Psoas muscle (tissue), 8 donors: ENCODE measurements at places on chromosomes 3 and 15. TPM values are rescaled to one million over a fixed set of nuclear protein-coding genes. Genes with fewer than 3 reads are reported as not detected.
A peak's percentile ranks its signal among the peaks of the same experiment; 100 is the strongest.

DNA sequence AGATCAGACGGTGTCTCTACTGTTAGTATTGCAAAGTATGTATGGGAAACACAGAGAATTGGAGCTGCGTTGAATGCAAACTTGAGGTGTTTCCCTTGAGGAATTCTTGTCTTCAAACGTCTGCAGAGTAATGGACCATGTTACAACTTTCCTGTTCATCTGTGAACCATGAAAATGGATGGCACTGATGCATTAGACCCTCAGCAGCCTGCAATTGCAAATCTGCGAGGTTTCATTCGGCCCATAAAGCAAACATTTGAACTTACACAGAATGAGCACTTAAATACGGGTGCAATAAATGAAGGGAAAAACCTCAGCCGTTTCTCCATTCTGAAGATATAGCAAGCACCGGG is 49.7 kb downstream of the LRRN1 start:
- H3K4me3 ChIP-seq = no peak overlapping the region
- DNase-seq = no peak
- H3K4me1 ChIP-seq = no peaks in the 10 kb centered on the region
- H3K27me3 ChIP-seq = no peaks in the 10 kb centered on the region

GRCh38 chr15:69951898-69952555 is 145.7 kb downstream of the TLE3 start:
- H3K4me3 ChIP-seq = no peak overlapping the region
- no peaks in the 10 kb centered on the region for H3K4me1 ChIP-seq
- no peaks in the 10 kb centered on the region for H3K36me3 ChIP-seq
- H3K27ac ChIP-seq = no peak overlapping the region

- no peaks in the 10 kb centered on the region for H3K36me3 ChIP-seq
- no peaks in the 10 kb centered on the region for H3K4me1 ChIP-seq
- H3K4me3 ChIP-seq = no peak overlapping the region
- H3K27me3 ChIP-seq = no peaks in the 10 kb centered on the region
- DNase-seq = no peak
Observed at GRCh38 chr3:131738095-131738494, 235.3 kb upstream of the MRPL3 start.

DNA sequence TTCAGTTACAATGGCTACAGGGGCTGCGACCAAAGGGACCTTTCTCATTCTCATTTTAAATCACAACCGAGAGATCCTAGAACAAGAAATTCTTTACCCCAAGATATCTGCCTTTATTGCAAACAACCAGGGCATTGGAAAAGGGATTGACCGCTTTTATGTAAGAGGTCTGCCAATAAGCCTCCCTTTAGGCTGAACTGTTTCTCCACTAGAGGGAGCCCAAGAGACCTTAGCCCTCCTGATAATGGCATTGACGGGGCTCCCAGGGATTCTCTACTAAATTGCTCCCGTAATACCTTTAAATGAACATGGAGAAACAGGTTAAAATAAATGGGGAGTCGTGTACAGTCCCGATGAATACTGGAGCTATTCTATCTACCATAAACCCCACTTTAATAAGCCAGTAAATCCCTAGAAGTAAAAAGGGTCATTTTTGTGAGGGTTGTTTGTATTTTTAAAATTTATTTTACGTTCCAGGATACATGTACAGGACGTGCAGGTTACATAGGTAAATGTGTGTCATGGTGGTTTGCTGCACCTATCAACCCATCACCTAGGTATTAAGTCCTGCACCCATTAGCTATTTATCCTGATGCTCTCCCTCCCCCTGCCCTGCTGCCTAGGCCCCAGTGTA is 7.5 kb upstream of the IGSF10 start:
- peaks cover 15% of the 10 kb centered on the region for H3K27me3 ChIP-seq
- no peak overlapping the region for H3K4me3 ChIP-seq
- H3K27ac ChIP-seq = no peak overlapping the region
- no peaks in the 10 kb centered on the region for H3K4me1 ChIP-seq
- H3K36me3 ChIP-seq = no peaks in the 10 kb centered on the region

- H3K36me3 ChIP-seq = no peaks in the 10 kb centered on the region
- H3K27ac ChIP-seq = no peak within 1 kb of the TSS
- H3K4me1 ChIP-seq = peaks cover 6% of the 10 kb centered on the region
- DNase-seq = peak; percentile 75
- H3K4me3 ChIP-seq = peak within 1 kb of the TSS; percentile 68
Observed at GRCh38 chr15:41558400-41559238, at the start of gene TYRO3. Gene TYRO3 (plus strand): TSS chr15:41559212. CDS start chr15:41559258, 46 bp downstream.

- no peak overlapping the region for H3K27ac ChIP-seq
- no peak for DNase-seq
- no peaks in the 10 kb centered on the region for H3K27me3 ChIP-seq
- no peak overlapping the region for H3K4me3 ChIP-seq
Observed at GRCh38 chr3:150878996-150879575, 26.2 kb downstream of the MINDY4B start.

EBLN2 gene
- 1.0 TPM for total RNA-seq

- H3K4me1 ChIP-seq = peaks cover 20% of the 10 kb centered on the region
- no peaks in the 10 kb centered on the region for H3K36me3 ChIP-seq
- peak overlapping the region; percentile 96 for H3K27ac ChIP-seq
- no peaks in the 10 kb centered on the region for H3K27me3 ChIP-seq
- DNase-seq = peak; percentile 46
Observed at GRCh38 chr3:51982352-51982837, 940 bp upstream of the ACY1 start.

DNA sequence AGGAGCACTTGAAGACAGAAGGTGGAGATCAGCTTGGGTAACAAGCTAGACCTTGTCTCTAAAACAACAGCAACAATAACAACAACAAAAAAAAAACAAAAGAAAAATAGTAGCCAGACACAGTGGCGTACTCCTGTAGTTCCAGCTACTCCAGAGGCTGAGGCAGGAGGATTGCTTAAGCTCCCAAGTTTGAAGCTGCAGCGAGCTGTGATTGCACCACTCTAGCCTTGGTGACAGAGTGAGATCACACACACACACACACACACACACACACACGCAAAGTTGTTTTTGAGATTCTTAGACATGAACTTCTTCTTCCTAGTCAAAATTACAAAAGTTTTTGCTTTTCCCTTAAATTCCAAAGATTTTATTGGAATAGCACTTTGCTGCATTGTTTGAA is 93.0 kb upstream of the IGSF10 start:
- no peaks in the 10 kb centered on the region for H3K36me3 ChIP-seq
- H3K4me3 ChIP-seq = no peak overlapping the region
- no peak overlapping the region for H3K27ac ChIP-seq
- DNase-seq = peak; percentile 16
- H3K4me1 ChIP-seq = no peaks in the 10 kb centered on the region

DNA sequence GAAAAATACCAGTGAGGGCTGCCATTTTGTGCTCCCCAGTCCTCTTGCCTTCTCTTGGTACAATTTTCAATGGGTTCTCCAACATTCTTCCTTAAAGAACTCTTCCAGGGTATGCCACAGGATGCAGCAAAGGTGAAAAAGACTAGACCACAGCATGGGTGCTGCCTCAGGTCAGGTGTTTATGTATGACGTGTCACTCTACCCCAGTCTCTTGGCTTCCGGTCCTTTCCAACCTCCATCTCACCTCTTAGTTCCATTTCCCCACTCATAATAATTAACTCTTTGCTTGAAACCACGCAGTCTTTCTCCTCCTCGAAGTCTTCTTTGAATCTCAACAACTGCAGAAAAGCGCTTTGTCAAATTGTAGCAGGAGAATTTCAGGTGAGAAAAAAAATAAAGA is 104.7 kb upstream of the TBC1D5 start:
- no peaks in the 10 kb centered on the region for H3K4me1 ChIP-seq
- no peaks in the 10 kb centered on the region for H3K36me3 ChIP-seq
- H3K27ac ChIP-seq = no peak overlapping the region
- H3K4me3 ChIP-seq = no peak overlapping the region
- no peaks in the 10 kb centered on the region for H3K27me3 ChIP-seq
- no peak for DNase-seq

SPINK8 gene
- total RNA-seq = not detected

- H3K4me3 ChIP-seq = no peak overlapping the region
- peaks cover 15% of the 10 kb centered on the region for H3K4me1 ChIP-seq
- no peaks in the 10 kb centered on the region for H3K27me3 ChIP-seq
- DNase-seq = peak; percentile 93
- peak overlapping the region; percentile 80 for H3K27ac ChIP-seq
Observed at GRCh38 chr15:73950831-73951561, 24.7 kb downstream of the LOXL1 start.

- no peaks in the 10 kb centered on the region for H3K36me3 ChIP-seq
- H3K4me3 ChIP-seq = no peak overlapping the region
- H3K4me1 ChIP-seq = no peaks in the 10 kb centered on the region
- peak; percentile 56 for DNase-seq
- H3K27me3 ChIP-seq = no peaks in the 10 kb centered on the region
- H3K27ac ChIP-seq = no peak overlapping the region
Observed at GRCh38 chr15:38699633-38700230, 135.1 kb upstream of the RASGRP1 start.

- DNase-seq = no peak
- H3K27ac ChIP-seq = no peak overlapping the region
- no peaks in the 10 kb centered on the region for H3K36me3 ChIP-seq
- no peaks in the 10 kb centered on the region for H3K27me3 ChIP-seq
Observed at GRCh38 chr15:38695249-38696108, 130.9 kb upstream of the RASGRP1 start.

TRAT1 gene
- 0.15 TPM for total RNA-seq

GRCh38 chr15:70158309-70159000 is 60.7 kb upstream of the TLE3 start:
- H3K27me3 ChIP-seq = no peaks in the 10 kb centered on the region
- H3K36me3 ChIP-seq = no peaks in the 10 kb centered on the region

GRCh38 chr15:38130740-38131498 is 121.7 kb upstream of the SPRED1 start:
- peaks cover 4% of the 10 kb centered on the region for H3K4me1 ChIP-seq
- no peaks in the 10 kb centered on the region for H3K36me3 ChIP-seq
- peak overlapping the region; percentile 62 for H3K27ac ChIP-seq
- peak; percentile 91 for DNase-seq

SEMA6D gene
- 3.8 TPM for total RNA-seq

- no peaks in the 10 kb centered on the region for H3K27me3 ChIP-seq
Observed at GRCh38 chr3:47225310-47225906, 57.2 kb downstream of the KIF9 start.

DNA sequence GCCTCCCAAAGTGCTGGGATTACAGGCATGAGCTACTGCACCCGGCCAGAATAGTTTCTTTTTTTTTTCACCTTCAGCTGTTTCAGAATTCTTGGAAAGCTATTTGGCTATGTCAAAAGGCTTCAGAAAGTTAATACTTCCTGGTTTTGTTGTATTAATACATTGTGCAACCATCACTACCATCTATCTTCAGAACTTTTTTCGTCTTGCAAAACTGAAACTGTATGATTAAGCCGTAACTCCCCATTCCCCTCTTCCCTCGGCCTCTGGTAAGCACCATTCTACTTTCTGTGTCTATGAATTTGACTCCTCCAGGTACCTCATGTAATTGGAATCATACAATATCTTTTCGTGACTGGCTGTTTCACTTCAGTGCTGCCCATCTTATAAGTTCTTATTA is 5.2 kb upstream of the NOX5 start:
- DNase-seq = no peak
- no peaks in the 10 kb centered on the region for H3K36me3 ChIP-seq
- H3K27me3 ChIP-seq = no peaks in the 10 kb centered on the region
- no peak overlapping the region for H3K4me3 ChIP-seq
- H3K27ac ChIP-seq = no peak overlapping the region

DNA sequence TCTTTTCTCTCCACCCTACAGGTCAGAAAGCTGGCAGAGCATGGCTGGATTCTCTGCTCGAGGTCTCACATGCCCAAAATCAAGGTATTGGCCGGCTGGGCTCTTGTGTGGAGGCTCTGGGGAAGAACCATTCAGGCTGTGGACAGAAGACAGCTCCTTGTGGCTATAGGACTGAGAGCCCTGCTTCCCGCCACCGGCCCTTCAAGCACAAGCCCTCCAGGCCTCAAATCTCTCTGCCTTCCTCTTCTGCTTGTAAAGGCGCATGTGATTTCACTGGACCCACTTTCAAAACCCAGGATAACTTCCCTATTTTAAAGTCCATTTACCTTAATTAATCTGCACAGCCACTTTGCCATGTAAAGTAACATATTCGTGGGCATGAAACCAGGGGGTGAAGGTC is 36.2 kb upstream of the MGLL start:
- no peaks in the 10 kb centered on the region for H3K4me1 ChIP-seq
- no peaks in the 10 kb centered on the region for H3K36me3 ChIP-seq
- no peak for DNase-seq
- H3K27me3 ChIP-seq = no peaks in the 10 kb centered on the region

PTPRG gene
- 15.4 TPM for total RNA-seq

ZNF860 gene
- not detected for total RNA-seq

DNA sequence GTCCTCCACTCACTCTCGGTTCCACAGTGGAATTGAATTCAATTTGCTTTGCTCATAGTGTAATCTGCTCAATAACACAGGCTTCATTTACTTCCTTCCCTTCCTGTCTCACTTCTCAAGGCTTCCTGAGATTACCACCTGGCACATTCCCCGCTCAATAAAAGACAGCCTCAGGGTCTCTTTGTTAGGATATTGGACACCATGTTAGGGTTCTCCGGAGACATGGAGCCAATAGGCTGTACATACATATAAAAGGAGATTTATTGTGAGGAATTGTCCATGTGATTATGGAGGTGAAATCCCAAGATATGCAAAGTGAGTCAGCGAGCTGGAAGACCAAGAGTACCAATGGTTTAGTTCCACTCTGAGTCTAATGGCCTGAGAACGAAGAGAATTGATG is 974.5 kb downstream of the CADM2 start:
- H3K27ac ChIP-seq = no peak overlapping the region
- no peak for DNase-seq
- no peak overlapping the region for H3K4me3 ChIP-seq
- no peaks in the 10 kb centered on the region for H3K4me1 ChIP-seq

PRSS50 gene
- not detected for total RNA-seq

GRCh38 chr3:81022339-81022738 is 739.1 kb downstream of the GBE1 start:
- no peak overlapping the region for H3K27ac ChIP-seq
- no peak overlapping the region for H3K4me3 ChIP-seq

GRCh38 chr3:77685713-77686112 is 645.8 kb downstream of the ROBO2 start:
- no peaks in the 10 kb centered on the region for H3K36me3 ChIP-seq
- no peak overlapping the region for H3K4me3 ChIP-seq
- no peaks in the 10 kb centered on the region for H3K4me1 ChIP-seq

MYLK gene
- 5.4 TPM for total RNA-seq

DNA sequence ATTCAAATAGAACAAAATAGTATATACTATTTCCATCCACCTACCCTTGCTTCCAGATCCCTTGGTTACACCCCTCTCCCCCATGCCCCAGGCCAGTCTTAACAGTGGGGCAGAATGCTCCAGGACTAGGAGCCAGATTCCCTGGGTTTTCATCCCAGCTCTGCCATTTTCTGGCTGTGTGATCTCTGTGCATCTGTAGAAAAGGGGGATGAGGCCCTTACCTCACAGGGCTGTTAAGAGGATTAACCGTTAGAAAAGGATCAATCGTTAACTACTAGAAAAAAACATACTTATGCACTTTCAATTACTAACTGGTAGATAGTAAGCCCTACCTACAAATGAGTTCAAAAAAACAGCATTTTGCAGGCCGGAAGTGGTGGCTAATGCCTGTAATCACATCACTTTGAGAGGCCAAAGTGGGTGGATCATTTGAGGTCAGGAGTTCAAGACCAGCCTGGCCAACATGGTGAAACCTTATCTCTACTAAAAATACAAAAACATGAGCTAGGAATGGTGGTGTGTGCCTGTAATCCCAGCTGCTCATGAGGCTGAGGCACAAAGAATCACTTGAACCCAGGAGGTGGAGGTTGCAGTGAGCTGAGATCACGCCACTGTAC is 11.7 kb downstream of the EBLN2 start:
- no peak overlapping the region for H3K4me3 ChIP-seq
- no peak overlapping the region for H3K27ac ChIP-seq
- no peaks in the 10 kb centered on the region for H3K36me3 ChIP-seq
- no peaks in the 10 kb centered on the region for H3K27me3 ChIP-seq
- no peak for DNase-seq

- no peak overlapping the region for H3K27ac ChIP-seq
- no peaks in the 10 kb centered on the region for H3K27me3 ChIP-seq
- peaks cover 8% of the 10 kb centered on the region for H3K4me1 ChIP-seq
- H3K36me3 ChIP-seq = no peaks in the 10 kb centered on the region
- peak; percentile 65 for DNase-seq
Observed at GRCh38 chr15:40252438-40253166, 13.7 kb downstream of the PAK6 start.
